ENCODE measurements at places on chromosomes 4 and X.

DNA sequence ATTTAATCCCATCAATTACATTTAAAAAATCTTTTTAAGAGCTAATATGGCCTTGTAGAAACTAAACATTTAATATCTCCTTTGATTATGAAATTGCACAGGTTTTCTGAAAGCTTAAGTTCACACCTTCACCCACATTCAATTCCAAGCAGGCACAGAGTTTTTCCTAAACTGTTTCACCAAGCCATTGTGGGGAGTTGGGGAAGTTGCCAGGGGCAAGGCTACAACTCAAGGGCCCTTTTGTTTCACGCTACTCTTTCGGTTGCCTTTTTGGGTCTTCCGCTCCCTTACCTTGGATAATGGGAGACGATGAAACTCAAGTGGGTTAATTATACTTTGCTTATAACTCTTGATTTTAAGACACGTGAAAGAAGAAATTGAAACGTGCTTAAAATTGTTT is 33.3 kb downstream of the APBB2 start:
- DNase-seq = no peak

- no peak for DNase-seq
Observed at GRCh38 chrX:67727576-67727975, 183.8 kb downstream of the AR start.

DNA sequence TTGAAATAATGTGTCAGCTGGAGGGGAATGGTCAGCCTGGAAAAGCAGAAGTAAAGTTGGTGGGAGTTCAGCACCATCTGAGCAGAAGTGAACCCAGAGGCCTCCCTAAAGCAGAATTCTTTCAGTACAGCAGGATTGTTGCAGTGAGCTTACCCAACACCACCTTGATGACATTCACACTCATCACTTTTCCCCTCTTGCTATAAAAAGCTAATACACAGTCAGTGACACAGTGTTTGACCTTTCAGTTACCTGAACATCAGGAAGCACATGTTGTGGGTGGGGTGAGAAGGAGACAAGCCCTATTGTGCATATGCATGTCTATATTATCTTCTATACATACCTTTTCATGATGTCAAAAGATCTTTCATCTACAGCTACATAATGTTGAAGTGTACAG is 624.7 kb upstream of the ZFP42 start:
- no peak for DNase-seq

DNA sequence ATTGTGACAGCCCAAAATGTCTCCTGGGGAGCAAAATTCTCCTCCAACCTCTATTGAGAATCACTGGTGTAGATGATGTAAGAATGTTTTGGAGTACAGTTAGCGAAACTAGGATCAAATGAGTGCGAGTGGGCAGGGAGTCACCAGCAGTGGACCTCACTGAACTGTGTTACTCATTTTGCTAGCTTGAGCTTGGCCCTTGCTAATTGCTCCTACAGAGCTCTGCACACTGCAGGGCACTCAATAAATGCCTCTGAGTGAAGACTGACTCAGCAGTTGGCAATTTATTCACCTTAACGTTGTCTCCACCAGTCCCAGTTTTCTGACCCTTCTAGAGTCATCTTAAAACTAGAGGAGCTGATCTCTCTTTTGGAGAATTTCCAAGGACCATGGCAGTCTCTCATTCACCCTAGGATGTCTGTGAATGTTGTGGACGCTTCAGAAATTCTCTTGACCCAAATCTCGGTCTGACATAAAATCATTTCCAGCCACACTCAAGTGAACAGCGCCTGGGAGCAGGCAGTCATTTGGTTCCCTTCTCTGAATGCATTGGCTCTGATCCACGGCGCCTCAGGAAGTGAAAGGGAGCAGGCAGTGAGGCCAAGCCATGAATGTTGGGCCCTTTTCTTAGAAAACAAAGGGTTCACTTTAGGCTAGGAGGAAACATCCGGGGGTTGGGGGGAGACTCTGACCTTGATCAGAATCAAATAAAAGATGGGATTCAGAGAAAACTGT is 148.1 kb downstream of the NWD2 start:
- DNase-seq = peak; percentile 29

DNA sequence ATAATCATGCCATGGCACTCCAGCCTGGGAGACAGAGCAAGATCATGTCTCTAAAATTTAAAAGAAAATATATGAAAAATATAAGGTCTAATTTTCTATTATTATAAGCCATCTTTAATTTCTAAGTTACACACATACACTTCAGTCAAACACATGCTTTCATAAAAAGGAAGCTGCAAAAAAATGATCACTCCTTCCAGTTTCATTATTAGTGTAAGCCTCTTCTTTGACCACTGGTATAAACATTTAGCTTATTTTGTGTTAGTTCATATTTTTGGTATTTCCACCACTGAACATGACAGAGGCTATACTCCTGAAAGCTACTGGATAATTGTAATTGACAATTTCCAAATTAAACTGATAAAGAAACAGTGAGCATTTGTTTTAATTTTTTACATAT is 163.3 kb upstream of the USP38 start:
- no peak for DNase-seq

- no peak for DNase-seq
Observed at GRCh38 chr4:73451404-73451803, 15.4 kb downstream of the AFP start.

- no peak for DNase-seq
Observed at GRCh38 chr4:18192901-18193300, 171.3 kb upstream of the LCORL start.

- DNase-seq = peak; percentile 44
Observed at GRCh38 chr4:1899149-1900086, 28.2 kb downstream of the NSD2 start.

GRCh38 chrX:94256396-94256795 is 582.4 kb downstream of the FAM133A start:
- no peak for DNase-seq

GRCh38 chr4:137597752-137598430 is 65.6 kb upstream of the PCDH18 start:
- DNase-seq = no peak

DNA sequence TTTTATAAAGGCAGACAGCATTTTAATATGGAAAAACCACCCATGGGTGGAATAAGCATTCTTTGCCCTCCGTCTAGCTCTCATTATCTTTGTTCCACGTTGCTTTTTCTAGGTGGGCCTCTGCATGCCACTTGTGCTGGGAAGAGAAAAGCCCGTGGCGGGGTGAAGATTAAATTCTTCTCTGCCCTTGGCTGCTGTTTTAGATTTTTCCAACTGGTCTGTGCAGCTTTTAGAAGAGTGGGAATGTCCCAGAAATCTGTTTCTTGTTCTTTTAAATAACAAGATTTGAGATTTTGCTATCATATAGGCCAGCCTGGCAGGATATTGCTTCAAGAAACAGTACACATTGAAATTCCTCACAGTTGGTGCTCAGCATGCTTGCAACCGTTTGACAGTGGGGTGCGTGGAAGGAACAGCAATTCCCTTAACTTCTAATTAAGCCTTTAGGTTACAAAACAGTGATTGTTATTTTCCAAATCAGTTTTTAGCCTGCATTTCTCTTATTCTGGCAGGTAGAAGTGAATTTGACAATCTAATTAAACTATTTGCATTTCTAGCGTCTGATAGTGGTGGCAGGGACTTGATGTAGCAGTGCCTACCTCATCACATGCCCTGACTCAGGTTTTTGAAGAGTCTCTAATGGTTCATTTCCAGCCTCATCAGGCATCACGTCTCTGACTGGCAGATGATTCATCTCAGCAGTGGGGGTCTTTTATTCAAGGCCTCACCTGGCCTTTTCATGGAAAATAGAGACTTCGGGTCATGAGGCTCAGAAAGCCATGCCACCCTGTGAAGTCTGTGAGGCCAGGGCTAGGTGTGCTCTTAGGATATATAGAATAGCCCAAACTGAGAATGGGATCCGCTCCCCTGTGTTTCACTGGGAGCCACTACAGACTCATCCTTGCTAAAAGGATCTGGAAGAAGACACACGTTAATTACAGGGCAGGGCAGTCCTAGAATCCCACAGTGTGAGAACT is 50.8 kb downstream of the PPEF1 start:
- DNase-seq = no peak

- DNase-seq = peak; percentile 100
Observed at GRCh38 chr4:26197018-26197779, 123.6 kb upstream of the RBPJ start.

DNA sequence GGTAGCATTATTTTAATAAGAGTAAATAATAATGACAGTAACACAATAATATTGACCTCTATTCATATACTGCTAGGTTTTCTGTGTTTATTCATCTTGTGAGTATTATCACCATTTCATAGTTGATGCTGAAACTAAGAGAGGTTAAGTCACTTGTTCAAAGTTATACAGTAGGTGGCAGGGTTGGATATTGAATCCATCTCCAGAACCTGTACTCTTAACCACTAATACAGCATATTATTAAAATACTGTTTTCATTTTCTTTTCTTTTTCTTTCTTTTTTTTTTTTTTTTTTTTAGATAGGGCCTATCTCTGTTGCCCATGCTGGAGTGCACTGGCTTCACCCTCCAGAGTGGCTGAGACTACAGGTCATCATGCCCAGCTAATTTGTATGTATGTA is 7.1 kb upstream of the ELF2 start:
- peak; percentile 39 for DNase-seq

DNA sequence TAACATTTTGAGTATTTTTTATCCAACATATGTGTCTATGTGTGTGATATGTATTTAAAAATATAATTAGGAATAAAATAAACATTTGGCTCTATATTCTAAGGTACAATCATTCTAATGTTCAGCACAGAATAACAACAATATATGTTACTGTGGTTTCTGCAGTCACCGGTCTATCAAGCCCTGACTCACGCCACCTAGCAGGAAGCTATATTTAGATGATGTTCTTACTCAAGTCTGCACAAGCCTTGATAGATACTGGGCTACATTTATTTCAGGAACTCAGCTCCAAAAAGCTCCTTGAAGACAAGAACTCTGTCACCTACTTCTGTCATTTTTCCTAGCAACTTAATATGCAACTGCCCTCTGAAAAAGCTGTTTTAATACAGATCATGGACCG is 152.0 kb upstream of the FTHL17 start:
- peak; percentile 27 for DNase-seq

DNA sequence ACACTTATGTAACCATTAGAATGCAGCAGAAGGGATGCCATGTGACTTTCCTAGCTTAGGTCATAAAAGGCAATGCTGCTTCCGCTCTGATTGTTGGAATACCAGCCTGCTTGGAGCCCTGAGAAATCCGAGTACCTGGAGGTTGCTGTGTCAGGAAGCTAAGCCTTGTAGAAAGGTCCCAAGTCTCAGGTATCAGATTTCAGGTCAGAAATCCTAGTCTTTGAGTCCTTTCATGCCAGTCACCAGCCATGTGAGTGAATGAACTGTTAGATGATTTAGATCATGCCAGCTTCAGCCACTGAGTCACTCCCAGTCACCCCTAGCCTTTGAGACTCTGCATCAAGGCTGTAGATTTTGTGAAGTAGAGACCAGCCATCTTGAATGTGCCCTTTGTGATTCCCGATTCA is 23.5 kb downstream of the RAP1GDS1 start:
- peak; percentile 76 for DNase-seq

DNA sequence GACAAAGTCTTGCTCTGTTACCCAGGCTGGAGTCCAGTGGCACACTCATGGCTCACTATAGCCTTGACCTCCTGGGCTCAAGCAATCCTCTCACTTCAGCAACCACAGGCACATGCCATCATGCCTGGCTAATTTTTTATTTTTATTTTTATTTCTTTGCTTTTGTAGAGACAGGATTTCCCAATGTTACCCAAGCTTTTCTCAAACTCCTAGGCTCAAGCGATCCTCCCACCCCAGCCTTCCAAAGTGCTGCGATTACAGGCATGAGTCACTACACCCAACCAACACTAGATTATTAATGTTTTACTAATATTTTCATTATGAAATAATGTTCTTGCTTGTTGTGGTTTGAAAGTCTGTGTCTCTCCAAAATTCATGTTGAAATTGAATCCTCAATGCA is 5.2 kb upstream of the ACTRT1 start:
- DNase-seq = no peak

DNA sequence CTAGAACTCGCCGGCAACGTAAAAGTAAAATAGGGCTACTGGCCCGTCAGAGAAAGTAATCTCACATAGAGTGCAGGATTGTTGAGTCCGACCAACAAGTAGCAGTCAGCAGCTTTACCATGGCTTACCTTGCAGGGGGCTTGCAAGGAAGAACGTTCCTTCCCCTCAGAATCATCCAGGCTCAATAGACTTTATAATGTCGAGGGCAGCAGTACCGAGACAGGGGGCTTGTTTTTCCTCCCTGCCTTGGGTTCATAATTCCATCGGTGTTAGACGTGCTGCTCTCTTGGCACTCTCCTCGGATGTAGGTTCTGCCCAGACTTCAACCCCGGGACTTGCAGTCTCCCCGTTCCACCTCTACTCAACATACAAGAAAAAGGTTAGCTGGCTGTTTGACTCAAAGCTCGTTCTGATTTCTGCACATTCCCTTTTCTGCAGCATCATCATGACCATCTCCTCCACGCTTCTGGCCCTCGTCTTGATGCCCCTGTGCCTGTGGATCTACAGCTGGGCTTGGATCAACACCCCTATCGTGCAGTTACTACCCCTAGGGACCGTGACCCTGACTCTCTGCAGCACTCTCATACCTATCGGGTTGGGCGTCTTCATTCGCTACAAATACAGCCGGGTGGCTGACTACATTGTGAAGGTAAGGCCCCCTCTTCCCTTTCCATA is 1.5 kb downstream of the SLC10A4 start:
- DNase-seq = no peak

GRCh38 chrX:116238093-116238492 is 67.5 kb downstream of the AGTR2 start:
- no peak for DNase-seq

DNA sequence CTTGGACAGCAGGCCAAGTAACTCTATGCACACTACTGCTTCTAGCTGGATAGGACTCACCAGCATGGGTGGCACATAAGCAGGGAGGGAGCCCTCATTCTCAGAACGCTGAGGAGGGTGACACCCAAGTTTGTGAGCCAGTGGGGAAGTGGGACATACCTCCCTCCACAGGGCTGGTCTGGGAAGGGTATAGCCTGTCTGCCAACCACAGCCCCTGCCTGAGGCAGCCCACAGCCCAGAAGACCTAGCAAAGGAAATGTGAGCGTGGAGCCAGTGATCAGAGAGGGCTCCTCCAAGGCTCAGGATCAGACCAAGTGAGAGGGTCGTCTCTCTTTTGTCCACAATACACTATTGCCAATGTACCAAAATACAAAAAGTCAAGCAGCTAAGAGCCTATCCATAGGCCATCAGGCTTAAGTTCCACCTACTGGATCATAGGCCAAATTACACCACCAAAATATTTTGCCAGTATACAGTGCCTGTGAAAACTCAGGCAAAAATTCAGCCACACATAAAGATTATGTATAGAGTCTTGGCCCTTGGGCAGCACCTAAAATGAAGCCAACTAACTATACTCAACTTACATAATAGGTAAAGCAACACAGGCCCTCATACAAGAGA is 1203.1 kb downstream of the PCDH18 start:
- DNase-seq = peak; percentile 12
